ENCODE measurements at places on chromosomes 6 and 20. TPM values are rescaled to one million over a fixed set of nuclear protein-coding genes. Genes with fewer than 3 reads are reported as not detected.

The RNF39 gene
- not detected for total RNA-seq

The OR2B6 gene
- total RNA-seq, result not detected

The HCRTR2 gene
- total RNA-seq, result 0.24 TPM

The BTN2A1 gene
- total RNA-seq, result 15.0 TPM

The WFDC2 gene
- 0.78 TPM for total RNA-seq

The C6orf132 gene
- not detected for total RNA-seq

The CCN6 gene
- total RNA-seq, result 0.24 TPM

The ZBTB2 gene
- total RNA-seq, result 20.7 TPM

- no peak for DNase-seq
Observed at GRCh38 chr20:21090111-21090618, 16.0 kb downstream of the LINC00237 start.

DNA sequence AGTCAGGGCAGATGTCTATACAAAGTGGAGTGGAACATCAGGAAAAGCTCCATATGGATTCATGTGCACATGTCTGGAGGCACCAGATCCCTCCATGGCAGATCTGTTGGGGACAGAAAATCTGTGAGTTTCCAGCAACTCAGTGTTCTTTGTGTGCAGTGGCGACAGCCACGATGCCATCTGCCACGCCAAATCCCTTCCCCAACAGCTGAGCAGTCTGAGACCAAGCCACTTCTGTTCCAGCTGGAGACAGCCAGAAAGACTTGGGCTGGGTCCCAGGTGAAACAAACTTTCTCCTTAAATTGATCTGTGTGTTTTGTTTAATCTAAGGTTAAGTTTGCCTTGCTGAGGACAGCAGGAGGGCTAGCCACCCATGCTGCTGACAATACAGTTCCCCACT, 22.9 kb downstream of the FKBP1A start:
- no peak for DNase-seq

- DNase-seq, result no peak
Observed at GRCh38 chr6:155240905-155241600, 22.8 kb upstream of the CLDN20 start.

- peak; percentile 47 for DNase-seq
Observed at GRCh38 chr6:154606457-154606856, 96.0 kb upstream of the CNKSR3 start.

GRCh38 chr6:57127763-57128162, 37.8 kb downstream of the ZNF451 start:
- DNase-seq, result no peak

GRCh38 chr6:85135376-85136094, 314.3 kb upstream of the NT5E start:
- DNase-seq, result no peak

- DNase-seq, result peak; percentile 45
Observed at GRCh38 chr6:21752054-21752811, 158.7 kb downstream of the SOX4 start.

DNA sequence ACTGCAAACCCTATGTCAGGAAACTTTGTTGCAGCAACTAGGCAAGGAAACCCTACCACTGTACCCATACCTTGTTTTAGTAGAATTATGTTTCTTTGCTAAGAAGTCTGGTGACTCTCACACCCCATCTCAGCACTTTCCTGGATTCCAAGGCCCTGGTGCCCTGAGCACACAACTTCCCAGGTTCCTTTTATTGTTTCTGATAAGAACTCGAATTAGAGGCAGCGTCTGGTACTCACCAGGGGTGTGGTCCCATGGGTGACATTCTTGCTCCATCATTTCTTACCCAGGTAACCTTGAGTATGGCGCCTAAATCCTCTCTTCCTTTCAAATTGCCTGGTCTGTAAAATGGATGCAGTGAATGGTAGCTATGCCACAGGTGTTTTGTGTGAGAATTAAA, 34.1 kb downstream of the MYB start:
- no peak for DNase-seq

GRCh38 chr6:150745896-150746295, 119.6 kb upstream of the MTHFD1L start:
- no peak for DNase-seq

- DNase-seq, result no peak
Observed at GRCh38 chr6:144840619-144841018, 555.5 kb downstream of the UTRN start.

DNA sequence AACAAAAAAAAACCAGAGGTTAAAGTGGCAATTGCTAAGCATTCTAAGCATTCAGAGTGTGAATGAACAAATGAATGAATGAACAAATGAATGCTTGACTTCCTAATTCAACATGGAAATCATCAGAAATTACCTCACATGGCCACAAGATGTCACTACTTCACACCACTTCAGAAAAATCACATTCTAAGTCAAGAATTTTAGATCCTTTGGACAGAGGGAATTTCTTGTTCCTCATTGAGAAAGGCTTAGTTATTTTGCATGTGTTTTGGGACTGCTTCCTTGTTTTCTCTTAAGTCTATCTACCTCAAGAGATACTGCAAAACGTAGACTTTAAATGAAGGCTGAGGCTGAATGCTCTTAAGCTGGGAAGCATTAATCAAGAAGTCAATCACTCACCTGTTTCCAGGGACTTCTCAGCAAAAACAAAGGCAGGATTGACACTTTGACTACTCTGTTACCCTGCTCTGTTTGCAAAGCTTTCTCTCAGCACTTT, 120.2 kb downstream of the MBOAT1 start:
- DNase-seq, result peak; percentile 49

- no peak for DNase-seq
Observed at GRCh38 chr6:219641-220198, 72.6 kb upstream of the DUSP22 start.

GRCh38 chr6:98579941-98580340, 254.4 kb upstream of the POU3F2 start:
- no peak for DNase-seq

GRCh38 chr6:138815797-138816528, 20.1 kb downstream of the ECT2L start:
- DNase-seq, result peak; percentile 74

DNA sequence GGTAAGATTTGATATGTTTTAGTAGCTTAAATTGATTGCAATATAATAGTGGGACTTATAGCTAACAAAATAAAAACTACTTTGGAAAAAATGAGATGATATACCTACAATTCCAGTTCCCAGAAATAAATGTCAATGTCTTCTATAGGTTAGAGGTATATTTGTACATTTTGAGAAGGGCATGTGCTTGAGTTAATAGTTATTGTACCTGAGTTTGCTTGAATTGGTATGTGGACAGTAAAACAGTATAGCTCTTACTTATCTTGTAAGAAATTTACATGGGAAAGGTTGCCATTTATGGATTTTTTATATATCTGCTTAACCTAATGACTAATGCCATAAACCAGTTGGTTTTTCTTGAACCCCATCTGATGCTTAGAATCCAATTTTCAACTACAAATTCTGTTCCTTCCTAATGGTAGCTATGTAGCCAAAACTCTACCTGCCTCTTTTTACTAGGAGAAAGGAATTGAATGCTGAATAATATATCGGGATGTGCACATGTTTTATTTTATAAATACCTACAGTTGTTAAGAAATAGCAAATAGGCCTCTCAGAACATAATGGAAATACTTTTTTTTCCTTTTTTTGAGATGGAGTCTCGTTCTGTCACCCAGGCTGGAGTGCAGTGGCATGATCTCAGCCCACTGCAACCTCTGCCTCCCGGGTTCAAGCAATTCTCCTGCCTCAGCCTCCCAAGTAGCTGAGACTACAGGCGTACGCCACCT, 4.9 kb downstream of the LOC128125822 start:
- no peak for DNase-seq

DNA sequence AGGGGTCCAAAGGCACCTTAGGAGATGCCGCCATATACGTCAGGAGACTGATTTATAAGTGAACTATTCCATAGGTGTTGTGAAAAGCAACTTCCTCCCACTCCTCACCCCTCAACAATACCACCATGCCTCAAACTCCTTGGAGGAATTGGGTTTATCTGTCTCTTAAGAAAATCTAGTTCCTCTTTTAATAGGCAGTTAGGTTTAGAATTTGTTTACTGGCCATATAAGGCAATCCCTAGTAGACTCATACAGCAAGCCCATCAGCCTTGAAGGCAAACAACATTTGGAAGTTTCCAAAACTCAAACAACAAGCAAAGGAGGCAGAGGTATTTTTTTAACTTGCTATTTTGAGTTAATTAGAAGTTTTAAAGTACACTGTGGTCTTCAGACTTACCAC, 66.1 kb downstream of the PRND start:
- DNase-seq, result no peak

- peak; percentile 82 for DNase-seq
Observed at GRCh38 chr6:10383331-10384090, 31.4 kb downstream of the TFAP2A start.

DNA sequence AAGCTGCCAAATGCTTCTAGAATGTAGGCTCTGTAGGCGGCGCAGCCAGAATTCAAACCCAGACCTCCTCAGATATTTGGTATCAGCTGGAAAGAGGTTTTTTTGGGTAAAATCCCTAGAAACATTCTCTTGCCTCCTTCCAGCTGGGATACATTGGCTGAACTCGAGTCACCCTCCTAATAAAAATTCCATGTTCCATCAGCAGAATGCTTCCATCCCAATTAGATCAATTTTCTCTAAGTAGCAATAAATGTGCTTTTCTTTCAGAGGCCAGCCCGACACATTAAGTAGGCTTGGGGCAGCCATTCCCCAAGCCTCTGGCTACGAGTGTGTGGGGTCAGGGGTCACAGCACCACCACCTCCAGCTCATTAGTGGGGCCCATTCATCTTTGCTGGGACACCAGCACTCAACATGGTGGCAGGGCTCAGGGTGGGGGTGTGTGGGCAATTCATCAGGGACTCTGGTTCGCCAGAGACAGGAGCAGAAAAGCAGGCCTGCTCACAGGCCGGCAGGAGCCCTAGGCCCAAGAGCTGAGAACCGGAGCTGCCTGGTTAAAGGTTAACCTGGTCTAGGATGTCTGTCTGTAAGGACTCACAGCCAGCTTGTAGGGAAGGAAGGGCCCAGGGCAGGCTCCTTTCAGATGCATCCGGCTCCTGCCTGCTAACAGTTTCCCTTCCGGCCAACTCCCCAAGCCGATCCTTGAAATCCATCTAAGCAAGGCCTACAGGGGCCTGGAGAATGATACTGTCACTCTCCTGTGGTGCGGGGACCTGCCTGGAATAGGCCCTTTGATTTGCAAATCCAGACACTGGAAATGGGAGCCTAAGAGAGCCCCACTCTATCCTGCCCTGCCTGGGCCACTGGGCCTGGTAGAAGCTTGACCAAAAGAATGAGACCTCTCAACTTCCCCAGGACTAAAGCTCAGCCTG, 159.1 kb upstream of the TOP1 start:
- no peak for DNase-seq

DNA sequence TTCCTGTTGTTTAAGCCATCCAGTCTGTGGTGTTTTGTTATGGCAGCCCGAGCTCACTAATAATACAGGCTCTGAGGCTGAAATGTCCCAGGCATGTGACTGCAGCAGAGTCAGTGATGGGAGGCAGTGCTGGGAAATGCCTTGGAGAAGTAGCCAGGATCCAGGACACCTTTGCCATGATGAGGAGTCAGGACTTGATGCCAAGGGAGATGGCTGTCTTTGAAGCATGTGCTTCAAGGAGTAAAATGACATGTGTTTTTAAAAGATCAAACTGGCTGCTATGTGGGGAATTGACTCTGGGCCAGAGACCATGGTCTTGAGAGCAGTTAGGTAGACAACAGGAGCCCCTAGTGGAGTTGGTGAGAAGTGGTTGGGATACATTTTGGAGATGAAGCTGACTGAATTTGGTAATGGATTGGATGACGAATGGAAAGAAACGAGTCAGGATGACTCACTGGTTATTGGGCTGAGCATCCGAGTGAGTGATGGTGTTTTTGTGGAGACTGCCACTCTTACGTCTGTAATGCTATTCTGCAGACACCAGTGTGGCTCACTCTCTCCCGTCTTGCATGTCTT, 322.2 kb downstream of the PLCB1 start:
- peak; percentile 93 for DNase-seq

DNA sequence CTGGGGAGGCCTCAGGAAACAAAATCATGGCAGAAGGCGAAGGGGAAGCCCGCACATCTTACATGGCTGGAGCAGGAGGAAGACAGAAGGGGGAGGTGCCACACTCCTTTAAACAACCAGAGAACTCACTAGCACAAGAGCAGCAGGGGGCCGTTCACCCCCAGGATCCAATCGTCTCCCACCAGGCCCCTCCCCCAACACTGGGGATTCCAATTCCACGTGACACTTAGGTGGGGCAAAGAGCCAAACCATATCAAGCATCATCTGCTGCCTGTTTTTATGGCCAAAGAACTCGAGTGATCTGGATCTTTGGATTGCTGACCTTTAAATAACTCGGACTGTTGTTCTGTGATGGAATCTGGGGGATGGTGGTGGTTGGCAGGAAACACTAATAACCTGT, 28.0 kb downstream of the PNLDC1 start:
- DNase-seq, result no peak

DNA sequence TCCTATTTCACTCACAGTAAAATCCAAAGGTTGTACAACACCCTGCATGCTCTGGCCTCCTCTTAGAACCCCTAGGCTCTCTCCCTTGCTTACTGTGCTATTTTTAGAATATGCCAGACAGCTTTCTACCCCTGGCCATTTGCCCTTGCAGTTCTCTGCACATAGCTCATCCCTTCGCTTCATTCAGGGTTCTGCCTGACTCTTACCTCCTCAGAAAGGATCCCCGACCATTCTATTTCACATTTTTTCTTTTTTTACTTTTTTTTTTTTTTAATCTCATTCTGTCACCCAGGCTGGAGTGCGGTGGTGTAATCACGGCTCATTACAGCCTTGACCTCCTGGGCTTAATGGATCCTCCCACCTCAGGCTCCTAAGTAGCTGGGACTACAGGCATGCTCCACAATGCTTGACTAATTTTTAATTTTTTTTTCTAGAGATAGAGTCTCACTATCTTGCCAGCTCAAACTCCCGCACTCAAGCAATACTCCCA, 33.6 kb downstream of the COMMD7 start:
- no peak for DNase-seq

DNA sequence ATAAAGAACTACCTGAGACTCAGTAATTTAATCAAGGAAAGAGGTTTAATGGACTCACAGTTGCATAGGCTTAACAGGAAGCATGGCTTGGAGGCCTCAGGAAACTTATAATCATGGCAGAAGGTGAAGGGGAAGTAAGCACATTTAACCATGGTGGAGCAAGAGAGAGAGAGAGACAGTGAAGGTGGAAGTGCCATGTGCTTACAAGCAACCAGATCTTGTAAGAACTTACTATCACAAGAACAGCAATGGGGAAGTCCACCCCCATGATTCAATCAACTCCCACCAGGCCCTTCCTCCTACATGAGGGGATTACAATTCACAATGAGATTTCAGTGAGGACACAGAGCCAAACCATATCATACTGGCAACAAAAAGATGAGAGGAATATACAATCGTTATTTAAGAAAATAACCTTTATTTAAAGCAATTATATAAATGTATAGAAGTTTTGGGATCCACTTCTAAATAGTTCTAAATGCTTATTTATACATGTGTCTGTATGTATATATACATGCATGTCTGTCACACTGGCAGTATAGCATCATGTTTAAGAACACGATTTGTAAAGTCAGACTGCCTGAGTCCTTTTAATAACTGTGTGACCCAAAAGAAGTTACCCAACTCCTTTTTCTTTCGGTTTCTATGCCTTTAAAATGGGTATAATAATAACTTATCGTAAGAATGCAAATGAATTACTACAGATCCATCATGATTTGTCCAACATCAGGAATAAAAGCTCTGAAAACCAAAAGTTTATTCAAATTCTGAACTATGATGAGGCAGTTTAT, 255.7 kb upstream of the THEMIS start:
- no peak for DNase-seq
